ENCODE measurements at places on chromosomes 7 and 10.

- DNase-seq = no peak
Measured at GRCh38 chr7:26538689-26539088, 247.0 kb downstream of the SNX10 start.

GRCh38 chr7:115096262-115096661, 174.4 kb downstream of the MDFIC start:
- no peak for DNase-seq

DNA sequence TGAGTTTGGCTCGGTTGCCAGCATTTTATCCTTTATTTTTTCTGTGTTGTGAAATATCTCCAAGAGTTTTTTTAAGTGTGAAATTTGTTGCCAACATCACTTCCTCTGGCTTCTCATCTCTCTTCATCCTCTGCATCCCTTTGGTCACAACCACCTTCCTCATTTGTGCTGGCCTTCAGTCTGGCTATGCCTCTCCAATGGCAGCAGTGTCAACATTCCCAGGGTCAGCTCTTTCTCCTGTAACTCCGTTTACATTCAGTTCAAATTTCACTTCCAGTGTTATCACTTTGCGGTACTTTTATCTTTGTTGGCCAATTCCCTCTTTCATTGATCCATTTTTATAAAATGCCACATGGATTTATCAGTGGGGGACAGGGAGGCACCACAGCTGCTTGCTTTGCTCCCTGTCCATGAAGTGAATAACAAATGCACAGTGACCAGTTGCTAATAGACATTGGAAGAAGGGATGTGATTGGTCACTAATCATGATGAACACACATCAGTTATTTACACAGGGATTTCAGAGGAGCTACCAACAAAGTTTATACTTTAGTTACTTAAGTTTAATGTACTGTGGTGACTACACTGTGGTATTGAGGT, 311.4 kb upstream of the LRGUK start:
- DNase-seq = no peak

DNA sequence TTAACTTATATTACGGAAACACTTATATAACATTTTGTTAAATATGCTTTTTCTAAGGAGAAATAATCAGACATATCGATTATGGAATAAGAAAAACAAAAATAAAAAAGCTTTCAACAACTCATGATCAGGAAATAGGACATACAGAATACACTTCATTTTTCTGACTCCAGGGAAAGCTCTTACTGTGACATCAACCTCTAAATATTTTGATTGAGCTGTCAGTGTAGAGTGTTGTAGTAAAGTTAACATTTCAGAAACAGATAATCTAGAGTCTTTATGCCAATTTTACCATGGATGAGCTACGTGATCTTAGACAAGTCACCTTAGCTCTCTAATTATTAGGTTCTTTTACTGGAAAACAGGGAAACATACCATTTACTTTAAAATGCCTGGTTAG, 218.9 kb upstream of the SORCS1 start:
- no peak for DNase-seq

DNA sequence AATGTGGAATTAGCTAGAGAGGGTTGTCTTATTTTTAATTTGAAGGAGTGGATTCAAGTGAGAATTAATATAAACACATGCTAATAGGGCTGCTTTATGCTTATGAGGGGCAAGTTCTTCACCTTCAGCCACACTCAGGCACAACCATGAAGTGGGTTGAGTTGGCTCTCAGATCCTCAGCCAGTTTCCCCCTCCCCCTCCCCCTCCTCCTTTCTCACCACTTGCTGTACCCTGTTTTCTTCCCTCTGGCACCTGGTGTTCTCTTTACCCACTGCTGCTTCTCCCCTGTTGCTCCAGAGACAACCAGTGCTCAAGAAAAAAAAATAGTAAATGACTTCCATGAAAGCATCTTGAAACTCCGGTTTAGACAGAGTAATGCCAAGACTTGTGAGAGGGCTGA, 1083.3 kb downstream of the CNTNAP2 start:
- DNase-seq = no peak

DNA sequence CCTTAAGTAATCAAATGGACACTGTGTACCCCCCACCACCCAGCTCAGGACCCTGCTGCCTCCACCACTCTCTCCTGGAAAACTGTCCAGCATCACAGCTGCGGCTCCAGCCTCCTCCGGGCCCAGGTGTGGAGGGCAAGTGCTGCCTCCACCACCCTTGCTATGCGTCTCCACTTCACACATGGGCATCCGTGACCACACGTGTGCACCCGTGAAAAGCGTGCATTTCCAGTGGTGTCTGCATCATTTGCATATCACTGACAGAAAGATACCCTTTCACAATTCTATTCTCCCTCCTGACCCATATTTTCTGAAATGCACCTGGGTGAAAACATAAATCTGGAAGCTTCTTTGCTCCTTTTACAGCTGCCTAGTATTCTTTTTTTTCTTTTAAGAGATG, 89.7 kb upstream of the PDGFA start:
- DNase-seq = no peak

Data from activated T-cell treated with anti-CD3 and anti-CD28 coated beads for 24 hours (primary cell).